ENCODE measurements at places on chromosomes 16 and 17.

DNA sequence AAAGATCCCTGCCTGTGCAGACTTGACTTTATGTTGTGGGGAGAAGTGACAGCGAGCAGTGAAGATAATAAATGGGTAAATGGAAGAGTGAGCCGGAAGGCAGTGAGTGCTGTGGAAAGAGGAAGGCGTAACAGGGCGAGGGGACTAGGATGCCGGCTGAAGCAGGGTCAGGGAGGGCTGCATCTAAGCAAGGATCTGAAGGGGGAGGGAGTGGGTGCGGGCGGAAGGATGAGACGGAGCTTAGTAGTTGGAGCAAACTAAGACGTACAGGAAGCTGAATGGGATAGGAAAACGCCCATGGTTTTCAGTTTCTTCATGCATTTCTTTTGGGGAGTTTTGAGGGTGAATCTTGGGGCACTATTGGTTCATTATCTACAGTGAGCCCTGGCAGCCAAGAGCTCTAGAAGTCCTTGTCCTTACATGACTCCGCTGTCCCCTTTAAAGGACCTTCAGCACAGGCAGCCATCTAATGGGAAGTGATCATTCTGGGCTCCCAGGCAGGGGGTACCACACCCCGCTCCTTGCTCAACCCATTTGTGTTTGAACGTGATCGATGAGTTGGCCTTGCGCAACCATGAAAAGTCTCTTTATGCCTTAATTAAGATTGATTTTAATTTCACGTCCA lies 10.4 kb upstream of the NAT9 start:
- no peak for DNase-seq

DNA sequence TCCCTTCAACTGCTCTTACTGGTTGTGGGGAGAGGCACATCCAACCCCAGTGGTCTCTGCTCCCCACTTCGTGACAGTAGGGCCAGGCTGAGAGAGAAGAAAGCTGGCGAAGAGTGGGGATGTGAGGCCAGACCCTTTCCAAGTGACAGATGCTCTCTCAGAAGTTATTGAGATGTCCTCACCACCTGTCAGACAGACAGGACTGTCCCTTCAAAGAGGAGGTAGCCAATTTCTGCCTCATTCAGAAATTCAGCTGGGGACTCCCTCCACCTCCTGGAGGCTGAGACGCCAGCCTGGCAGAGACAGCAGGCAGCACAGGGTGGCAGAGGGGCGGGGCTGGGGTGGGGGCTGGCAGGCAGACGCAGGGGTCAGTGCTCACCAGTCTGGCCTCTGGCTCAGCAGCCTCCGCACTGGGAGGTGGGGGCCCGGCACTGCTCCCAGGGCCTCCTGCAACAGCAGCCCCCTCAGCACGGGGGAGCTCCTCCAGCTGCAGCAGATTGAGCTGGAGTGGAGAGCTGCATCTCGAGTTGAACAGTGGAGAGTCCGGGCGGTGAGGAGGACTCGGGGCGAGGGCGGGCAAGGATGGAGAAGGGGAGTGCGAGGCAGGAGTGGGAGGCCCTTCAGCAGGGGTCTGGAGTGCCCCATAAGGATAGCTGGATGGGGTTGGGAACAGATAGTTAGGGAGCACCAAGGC lies 9.2 kb downstream of the PER1 start:
- no peak for DNase-seq

DNA sequence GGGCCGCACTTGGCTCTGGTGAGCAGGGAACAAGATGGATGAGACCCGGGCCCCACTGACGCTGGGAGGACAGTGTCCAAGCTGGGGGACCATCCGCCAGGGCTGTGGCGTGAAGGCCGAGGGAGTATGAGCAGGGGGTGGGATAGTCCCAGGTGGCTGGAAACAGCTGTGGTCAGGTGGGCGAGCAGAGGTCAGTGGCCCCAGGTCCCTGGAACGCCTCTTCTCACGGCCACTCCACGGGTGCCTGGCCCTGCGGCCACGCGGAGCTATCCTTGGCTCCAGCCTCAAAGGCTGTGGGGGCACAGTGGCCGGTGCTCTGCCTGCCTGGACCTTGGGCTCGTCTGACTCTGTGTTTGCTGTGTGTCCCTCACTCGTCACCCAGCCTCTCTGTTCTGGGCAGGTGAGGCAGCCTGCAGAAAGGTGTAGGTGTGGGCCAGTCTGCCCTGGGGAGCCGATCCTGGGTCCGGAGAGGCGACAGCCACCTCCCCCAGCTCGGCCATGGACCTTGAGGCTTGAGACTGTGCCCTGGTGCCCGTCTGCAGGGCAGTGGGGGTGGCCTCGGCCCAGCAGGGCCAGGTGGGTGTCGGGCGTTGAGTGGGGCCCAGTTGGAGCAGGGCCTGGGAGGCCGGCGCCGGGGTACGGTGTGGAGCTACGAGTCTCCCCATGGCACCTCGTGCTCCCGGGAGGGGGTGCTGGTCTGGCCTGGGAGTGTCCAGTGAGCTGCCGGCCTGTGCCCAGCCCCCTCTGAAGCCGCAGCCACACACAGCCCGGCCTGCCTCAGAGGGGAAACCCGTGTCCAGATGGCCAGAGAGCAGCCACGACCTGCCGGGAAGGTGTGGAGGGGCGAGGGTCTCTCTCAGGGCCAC lies 10.0 kb downstream of the CACNA1H start:
- no peak for DNase-seq

DNA sequence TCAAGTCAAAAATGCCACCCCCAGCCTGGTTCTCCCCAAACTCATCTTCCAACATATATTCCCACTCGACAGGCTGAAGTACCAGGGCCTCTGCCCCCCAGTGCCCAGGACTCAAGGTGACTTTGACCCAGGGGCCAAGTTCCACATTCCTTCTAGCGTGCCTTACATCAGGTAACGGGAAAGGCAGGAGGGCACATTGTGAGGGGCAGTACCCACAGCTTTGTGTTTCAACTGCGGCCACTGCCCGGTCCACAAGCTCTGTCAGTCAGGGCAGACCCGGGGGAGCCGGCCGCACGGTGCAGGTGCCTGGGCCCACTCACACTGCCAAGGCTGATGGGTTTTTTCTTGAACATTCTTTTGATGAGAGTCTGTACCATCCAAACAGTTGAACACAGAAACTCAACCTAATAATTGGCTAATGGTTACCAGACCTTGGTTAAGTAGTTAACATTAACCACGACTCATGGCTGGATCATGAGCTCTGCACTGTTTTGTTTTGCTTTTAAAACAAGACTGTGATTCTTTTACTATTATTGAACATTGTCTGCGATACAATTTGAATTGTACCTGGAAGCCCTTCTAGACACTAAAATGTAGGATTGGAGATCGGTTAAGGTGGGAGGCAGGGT lies 17.6 kb downstream of the ACE start:
- DNase-seq, result no peak

DNA sequence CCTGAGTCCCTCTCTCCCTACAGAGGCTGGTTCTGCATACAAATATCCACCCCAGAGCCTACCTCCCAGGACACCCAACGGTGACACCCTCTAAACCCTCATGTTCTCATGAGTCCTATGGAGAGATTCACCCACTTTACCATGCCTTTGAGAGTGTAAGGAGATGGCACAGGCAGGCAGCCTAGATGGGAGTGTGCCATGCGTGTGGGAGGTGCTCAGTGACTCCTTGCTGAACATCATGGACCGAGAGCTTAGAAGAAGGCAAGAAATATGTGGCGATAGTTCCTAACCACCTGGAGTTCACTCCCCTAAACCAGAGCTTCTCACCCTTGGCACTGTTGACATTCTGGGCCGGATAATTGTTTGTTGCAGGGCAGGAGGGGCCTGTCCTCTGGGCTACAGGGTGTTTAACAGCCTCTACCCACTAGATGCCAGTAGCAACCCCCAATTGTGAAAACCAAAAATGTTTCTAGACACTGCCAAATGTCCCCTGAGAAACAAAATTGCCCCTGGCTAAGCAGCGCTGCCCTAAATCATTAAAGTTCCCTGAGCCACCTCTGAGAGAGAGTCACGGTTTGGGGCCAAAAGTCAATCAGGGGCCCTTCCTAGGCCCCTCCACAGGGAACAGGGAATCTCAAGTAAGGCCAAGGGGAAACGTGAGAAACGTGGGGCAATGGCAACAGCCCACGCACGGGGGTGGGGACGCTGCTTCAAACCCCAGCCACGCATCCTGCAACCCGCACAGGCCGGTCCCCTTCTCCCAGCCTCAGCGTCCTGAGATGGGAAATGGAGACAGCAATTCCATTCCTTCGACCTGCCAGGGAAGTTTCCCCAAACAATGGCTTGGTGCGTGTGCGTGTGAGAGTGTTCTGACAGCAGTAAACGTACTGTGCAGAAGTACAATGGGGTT lies 66.8 kb downstream of the C16orf78 start:
- no peak for DNase-seq

GRCh38 chr16:11423315-11424117 lies 78.3 kb downstream of the RMI2 start:
- DNase-seq, result no peak

DNA sequence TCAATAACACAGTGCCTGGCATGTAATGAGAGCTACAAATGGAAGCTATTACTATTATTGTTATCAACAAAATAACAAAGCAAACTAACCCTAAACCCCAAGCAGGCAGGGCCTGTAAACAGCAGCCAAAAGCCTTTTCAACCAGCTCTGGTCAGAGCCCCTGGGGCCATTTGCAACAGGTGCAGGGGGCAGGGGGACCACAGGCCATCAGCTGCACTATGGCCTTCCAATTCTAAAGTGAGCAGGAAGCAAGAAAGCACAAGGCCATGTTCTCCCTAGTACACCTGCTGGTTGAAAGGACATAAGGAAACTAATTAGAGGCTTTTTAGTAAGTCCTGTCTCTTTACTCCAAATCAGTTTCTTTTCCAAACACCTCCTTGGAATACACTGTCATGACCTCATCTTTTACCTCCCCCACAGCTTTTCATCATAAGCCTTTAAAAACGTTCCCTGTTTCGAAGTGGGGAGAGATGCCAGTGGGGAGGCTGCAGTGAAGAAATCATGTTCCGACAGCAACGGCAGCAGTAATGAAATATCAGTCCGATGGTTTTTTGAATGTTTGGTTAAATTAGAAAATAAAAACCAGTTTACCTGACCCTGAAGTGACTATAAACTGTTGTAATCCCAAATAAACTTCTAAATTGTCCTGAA lies 68.4 kb upstream of the GSG1L start:
- no peak for DNase-seq

DNA sequence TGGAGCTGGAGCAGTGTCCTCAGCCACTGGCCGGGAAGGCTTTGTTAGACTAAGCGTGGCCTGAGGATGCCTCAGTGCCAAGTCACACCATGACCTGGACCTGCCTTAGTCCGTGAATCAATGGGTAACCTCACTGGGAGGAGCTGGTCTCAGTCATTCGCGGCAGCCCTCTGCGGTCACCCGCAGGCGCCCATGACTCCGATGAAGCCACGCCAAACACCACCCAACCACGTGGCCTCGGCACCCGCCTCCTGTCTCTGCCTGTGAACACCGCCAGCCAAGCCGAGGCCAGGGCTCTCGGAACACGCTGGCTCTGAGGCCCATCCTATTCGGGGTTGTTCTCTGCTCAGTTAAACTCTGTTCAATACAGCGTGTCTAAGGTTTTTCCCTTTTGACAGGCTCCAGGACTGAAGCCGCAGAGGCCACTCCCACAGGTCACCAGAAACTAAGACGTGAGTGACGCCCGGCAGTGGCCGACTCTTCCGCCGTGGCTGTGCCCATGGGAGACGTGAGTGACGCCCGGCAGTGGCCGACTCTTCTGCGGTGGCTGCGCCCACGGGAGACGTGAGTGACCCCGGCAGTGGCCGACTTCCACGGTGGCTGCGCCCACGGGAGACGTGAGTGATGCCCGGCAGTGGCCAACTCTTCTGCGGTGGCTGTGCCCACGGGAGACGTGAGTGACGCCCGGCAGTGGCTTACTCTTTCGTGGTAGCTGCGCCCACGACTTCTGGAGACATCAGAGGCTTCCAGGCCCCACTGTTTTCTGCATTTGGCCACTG lies 16.8 kb upstream of the PABPN1L start:
- no peak for DNase-seq

DNA sequence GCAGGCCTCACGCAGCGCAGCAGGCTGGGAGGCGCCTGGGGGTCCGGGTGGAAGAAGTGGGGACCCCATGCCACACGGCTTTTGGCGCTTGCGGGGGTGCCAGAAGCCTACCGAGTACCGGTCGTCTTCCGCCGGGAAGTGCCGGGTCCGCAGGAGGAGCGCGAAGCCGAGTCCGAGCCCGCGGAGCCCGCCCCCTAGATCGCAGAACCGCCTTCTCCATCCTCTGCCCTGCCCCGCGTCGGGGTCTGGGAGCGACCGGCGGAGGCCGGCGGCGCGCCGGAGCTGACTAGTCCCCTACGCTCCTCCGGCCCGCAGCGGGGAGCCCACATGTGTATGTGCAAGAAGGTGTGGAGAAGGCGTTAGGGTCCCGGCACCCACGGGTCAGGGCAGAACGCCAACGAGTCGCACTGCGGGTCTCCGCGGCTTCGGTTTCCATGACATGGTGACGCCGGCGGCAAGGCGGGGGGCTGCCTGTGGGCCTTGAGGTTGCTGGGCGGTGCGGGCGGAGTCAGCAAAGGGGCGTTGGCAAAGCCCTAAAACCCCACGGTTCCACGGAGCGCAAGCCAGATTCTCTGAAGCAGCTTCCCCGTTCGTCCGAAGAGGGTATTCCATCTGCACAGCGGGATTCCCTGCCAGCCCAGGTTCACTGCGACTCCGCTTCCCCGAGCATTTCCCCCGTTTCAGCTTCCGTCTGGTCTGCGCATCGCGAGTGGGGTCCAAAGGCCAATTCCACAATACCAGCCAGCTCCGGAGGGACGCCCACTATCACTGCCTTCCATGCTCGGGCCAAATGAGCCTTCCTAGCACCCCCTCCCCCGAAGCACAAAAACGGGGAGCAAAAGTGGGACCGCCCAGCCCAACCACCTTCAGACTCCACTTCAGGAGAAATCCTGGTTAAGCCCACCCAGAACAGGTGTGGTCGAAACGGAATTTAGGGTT lies 2.3 kb upstream of the LHX1 start:
- no peak for DNase-seq

GRCh38 chr17:49443862-49444261 lies 29.2 kb upstream of the PHB1 start:
- no peak for DNase-seq

- no peak for DNase-seq
These were observed 11.6 kb downstream of the TEKT5 start for GRCh38 chr16:10683170-10683569.

GRCh38 chr17:35998018-35998545 lies 3.3 kb downstream of the CCL15 start:
- DNase-seq, result no peak

- no peak for DNase-seq
These were observed 76.3 kb downstream of the USP31 start for GRCh38 chr16:23072769-23073549.

DNA sequence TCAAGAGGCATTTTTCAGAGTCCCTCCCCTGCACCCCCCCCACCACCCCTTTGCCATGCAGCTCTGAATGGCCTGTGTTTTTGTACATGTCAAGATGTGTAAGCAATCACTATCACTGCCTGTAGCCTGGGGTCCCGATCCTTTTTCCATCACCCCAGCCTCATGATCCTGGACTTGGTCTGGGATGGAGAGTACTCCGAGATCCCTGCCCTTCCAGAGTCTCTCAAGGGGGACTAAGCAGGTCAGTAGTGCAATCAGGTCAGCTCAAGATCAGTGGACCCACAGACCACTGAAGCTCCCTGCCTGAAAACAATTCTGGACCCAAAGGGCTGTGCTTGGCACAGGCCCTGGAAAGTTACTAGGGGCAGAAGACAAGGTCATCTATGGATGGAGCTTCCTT lies 7.5 kb upstream of the GJD3 start:
- no peak for DNase-seq

- no peak for DNase-seq
These were observed 8.2 kb downstream of the PLCD3 start for GRCh38 chr17:45123930-45124796.

- no peak for DNase-seq
These were observed 16.4 kb downstream of the LPO start for GRCh38 chr17:58254803-58255202.

- no peak for DNase-seq
These were observed 247.2 kb downstream of the CNTNAP4 start for GRCh38 chr16:76524356-76524755.
